ENCODE measurements at places on chromosomes 2 and 18. TPM values are rescaled to one million over a fixed set of nuclear protein-coding genes. Genes with fewer than 3 reads are reported as not detected.

- DNase-seq = peak; percentile 61
Observed at GRCh38 chr2:71614976-71615766, 161.8 kb downstream of the DYSF start.

DNA sequence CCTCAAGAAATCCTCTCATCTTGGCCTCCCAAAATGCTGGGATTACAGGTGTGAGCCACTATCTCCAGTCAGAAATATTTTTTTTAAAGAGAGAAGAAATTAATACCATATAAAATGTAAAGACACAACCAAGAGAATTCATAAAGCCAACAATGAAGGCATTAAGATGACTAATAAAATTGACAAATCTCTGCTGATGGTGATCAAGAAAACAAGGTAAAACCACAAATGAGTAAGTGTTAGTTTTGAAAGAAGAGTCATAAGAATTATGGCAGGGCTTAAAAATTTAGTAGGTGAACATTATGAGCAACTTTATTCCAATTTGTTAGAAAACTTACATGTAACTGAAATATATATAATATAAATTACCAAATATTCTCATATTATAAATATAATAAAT lies 752.8 kb upstream of the CELF4 start:
- DNase-seq = no peak

TCF23 gene
- not detected for total RNA-seq

COL6A3 gene
- 465 TPM for total RNA-seq
